NCI-H1048 (cell line): ENCODE measurements at places on chromosomes 2 and 18.

GRCh38 chr2:163011000-163011399 lies 172.4 kb upstream of the KCNH7 start:
- DNase-seq = no peak

DNA sequence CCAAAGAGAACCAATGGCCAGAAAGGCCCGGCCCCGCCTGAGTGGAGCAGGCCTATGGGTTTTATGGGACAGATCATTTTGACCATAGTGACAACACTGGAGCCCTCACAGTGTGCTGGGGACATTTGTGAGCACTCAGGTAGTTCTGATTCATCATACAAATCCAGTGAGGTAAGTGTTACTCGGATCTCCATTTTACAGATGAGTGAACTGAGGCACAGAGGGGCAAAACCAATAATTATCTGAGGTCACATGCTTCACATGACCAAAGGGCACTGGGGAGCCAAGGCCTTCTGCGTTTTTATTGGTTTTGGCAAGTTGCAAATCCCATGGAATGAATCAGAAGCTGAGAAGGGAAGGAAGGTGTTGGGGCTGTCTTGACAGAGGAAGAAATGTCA lies 111.5 kb upstream of the MGAT5 start:
- DNase-seq = no peak

- no peak for DNase-seq
Measured at GRCh38 chr2:117707874-117708273, 106.6 kb upstream of the DDX18 start.

DNA sequence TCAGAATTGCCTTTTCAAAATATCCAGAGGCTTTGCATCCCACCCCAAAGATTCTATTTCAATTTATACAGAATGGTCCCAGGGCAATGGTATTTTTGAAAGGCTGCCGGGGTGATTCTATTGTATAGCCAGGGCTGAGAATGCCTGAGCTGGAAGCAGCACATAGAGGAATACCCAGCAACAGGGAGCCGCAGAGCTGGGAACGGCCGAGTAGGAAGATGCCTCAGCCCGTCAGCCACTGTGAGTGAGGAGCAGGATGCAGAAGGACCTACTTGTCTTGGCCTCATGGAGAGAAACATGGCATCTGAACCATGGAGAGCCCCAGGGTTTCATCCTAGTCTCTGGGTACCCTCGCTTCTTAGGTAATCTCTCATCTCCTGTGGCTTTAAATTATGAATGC lies 170.8 kb upstream of the FHL2 start:
- DNase-seq = no peak

GRCh38 chr2:18456026-18456425 lies 104.4 kb downstream of the RDH14 start:
- no peak for DNase-seq

DNA sequence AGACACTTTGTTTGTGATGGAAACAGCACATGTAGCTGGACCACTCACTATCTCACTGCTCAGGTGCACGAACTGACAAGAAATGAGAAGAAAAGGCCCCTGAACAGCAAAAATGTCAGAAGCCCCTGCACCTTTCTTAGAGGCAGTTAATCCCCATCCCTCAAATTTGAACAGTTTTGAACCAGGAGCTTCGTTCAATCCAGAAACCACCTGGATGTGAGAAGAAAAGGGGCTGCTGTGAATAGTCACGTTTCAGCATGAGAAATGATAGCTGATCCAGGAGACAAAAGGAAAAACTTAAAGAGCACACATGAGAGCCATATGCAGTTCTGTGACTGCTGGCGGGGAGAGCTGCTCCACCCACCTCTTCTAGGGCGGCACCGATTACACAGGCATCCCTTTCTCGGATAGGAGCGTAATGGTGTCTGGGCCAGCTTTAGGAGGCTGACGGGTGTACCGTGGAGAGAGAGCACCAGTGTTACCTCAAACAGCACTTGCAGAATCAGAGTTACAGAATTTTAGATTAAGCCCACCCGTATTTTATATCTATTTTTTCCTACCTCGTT lies 117.0 kb upstream of the EML6 start:
- no peak for DNase-seq

- DNase-seq = no peak
Measured at GRCh38 chr18:79068341-79068936, 755 bp upstream of the ATP9B start.

DNA sequence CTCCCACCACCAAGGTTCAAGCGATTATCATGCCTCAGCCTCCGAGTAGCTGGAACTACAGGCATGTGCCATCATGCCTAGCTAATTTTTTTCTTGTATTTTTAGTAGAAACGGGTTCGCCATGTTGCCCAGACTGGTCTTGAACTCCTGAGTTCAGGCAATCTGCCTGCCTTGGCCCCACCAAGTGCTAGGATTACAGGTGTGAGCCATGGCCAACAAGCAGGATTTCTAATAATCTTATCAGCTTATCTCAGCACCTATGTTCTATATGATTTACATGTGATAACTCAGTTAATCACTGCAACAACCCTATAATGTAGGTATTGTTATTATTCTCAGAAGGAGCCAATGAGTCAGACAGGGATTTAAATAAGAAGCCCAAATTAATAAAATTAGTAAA lies 80.3 kb downstream of the GORASP2 start:
- DNase-seq = no peak

DNA sequence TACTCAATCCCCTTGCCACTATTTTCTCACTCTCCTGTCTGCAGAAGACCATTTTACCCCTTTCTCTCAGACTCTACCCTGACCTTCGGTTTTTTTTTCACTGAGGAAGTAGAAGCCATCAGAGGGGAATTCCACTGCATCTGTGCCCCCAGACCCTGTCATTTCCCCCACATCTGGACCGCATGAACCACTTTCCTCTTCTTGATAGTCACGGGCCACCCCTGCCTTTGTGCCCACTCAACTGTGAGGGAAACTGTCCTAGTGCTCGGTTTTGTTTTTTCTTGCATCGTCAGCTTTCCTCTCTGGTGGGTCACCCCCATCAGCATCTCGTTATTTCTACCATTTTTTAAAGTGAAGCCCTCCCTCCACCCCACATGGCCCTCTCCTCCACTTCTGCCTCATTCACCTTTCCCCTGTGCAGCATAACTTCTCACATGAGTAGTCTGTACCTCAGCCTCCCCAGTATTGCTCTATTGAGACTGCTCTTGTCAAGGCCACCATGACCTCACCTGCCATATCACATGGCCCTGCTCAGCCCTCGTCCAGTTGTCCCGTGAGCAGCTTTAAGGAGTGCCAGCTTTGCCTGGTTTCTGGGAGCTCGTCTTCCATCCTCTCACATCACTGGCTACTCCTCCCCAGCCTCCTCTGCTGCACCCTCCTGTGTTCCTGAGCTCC lies 32.4 kb downstream of the TMEM87B start:
- no peak for DNase-seq

- DNase-seq = no peak
Measured at GRCh38 chr2:74708883-74709282, 54.8 kb downstream of the SEMA4F start.

DNA sequence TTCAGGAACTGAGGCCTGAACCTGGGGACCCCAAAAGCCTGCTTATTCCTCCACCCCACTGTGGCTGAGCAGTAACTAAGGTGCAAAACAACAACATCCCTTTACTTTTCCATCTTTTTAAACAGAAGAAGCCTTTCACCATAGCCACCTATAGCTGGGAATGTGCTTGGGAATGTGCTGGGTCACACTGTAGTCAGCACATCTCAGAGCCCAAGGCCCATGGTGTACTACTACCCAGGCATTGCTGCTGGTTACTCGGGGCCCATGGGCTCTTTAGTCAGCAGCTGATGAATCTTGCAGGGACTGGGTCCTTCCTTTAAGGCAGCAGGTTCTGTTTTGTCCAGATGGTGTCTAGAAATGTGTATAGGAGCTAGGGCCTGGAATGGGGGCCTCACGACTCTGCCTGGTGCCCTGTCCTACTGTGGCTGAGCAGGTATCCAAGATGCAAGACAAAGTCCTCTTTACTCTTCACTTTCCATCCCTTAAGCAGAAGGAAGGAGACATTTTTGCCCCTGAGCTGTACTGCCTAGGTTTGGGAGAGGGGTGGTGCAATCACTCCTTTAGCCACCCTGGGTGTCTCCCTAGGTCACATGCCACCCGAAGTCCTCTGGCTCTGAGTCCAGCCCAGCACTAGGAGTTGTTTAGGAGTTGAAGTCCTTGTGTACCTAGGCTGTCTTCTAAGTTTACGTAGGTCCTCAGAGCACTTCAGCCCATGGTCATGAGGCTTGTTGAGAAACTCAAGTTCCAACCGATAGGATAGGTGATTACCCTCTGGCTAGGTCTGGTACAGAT lies 70.1 kb downstream of the OXER1 start:
- DNase-seq = no peak

DNA sequence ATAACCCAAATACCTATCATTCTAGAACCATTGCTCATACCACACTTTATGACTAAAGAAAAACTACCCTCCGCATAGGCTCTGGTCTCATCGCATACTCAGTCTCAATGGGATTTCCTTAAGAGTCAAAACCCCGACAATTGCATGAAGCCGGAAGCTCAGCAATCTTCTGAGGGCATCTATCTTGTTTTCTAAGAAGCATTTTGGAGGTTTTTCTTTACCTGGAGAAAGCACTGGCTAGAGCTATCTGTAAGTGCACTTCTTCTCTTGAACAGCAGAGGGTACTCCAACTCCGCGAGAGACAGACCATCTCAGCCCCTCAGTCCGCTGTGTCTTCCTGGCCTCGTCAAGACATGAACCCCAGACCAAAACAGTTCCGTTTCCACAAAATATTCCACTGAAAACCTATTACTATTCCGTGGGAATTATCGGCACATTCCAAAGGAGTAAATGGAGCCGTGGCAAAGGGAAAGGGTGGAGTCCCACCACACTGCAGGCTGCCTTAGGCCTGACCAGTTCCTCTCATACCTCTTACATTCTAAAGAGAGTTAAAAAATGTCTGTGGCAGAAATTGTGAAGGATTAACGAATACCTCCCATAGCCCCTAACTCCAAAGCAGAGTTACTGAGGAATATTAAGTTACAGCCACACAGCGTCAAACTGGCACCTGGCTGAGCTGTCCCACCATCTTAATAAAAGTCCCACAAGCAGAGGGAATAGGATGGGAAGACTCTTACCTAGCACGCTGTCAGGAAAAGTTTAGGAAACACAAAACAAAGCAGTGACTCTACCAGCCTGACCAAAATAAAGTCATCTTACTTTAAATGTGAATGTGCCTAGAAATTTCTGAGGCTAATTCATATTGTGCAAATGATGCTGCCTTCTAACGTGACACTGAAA lies 325.6 kb upstream of the VRK2 start:
- peak; percentile 53 for DNase-seq

DNA sequence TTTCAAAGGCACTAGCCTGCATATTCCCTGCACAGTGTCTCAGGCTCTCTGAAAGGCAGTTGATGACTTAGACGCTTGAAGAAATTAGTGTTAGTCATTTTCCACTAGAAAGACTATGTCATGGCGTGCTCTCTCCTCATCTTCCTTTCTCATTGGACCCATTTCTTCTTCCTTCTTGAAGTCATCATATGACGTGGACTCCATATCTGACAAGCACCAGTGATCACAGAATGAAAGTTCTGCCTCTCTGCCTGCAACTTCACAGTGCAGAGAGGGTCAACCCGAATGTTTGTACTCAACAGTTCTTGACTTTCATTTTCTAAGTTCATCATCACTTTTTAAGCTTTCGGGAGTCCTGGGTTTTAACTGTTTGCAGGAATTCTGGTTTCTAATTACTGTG lies 63.7 kb upstream of the CYRIA start:
- no peak for DNase-seq

- DNase-seq = no peak
Measured at GRCh38 chr2:99106913-99107312, 34.6 kb upstream of the C2orf15 start.
